Stimulated activated CD4-positive, alpha-beta T cell treated with anti-CD3 and anti-CD28 coated beads, Interleukin-4, amount 100 ng/mL, for 48 hours (primary cell): ENCODE measurements at places on chromosomes 2 and 18.

- no peak for DNase-seq
Measured at GRCh38 chr18:6021306-6022073, 126.2 kb upstream of the TMEM200C start.

DNA sequence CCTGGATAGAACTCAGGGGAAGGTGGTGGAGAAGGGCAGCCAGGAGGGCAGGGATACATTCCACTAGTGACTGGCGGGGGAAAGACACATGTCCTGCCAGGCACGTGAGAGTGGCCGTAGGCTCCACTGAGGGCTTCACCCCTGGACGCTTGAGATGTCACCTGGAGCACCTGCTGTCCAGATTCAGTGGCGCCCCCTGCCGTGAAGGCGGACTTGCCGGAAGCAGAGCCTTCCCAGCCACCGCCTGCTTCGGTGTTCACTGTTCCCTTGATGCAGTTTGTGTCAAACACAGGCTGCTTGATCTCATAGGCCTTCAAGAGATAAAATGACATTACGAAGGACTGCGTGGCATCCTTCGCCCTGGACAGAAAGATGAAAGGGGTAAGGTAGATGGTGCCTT lies 335.3 kb downstream of the ZNF521 start:
- no peak for DNase-seq

DNA sequence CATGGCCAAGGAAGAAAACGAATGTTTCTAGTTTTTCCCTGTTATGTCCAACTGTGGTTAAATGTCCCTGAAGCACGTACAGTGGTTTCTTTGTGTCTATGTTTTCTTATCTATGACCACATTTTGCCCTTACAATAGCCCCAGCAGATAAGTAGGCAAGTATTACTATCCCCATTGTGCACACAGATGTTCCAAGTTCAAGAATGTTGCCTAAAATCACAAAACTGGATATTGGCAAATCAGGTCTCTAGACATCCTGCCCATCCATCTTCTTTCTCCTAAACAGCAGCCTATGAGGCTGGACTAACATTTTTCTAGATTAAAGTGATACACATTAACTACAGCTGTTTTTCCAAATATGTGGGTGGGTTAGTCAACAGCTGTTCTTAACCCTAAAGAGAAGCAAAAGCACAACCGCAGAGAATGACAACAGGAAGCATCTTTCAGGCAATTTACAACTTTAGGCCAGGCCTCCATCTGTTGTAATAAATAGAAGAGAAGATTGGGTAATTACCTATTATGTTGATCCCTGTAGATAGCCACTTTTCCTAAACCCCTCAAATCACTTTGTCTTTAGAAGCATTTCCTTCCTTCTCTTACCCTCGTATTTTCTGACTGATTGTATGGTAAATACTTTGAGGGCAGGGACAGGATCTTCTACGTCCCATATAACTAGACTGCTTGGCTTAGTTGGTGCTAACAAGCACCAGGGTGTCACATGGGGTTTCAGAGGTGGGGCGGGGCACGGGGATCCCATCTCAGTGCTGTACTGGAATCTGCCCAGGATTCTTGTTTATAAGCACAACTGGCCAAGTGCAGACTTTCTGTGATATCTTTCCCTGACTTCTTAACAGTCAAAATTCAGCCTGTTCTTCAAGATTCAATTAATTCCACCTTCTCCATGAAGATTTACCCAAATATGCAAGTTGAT lies 132.1 kb upstream of the SETBP1 start:
- DNase-seq, result no peak

- no peak for DNase-seq
Measured at GRCh38 chr2:19886261-19886660, 15.5 kb downstream of the TTC32 start.

DNA sequence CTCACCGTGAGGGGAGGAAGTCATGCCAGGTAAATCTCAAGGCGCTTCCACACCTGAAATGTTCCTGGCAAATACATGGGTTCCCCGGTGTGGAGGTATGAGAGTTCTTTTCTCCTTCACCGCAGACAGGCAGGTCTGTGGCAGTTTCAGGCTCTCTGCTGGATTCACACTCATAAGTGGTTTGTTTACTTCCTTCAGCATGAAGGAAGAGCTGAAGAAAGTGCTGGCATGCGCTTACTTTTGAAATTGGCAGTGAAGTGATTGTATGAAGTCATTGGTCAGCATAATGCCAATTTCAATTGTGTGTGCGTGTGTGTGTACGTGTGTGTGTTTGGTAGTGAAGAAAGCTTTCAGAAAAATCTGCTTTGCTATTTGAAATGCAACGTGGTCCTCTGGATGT lies 43.4 kb downstream of the RNF144A start:
- no peak for DNase-seq
